ENCODE measurements at places on chromosomes 3 and 15. TPM values are rescaled to one million over a fixed set of nuclear protein-coding genes. Genes with fewer than 3 reads are reported as not detected.

The VGLL3 gene
- 1.2 TPM for polyA plus RNA-seq

The RPL22L1 gene
- polyA plus RNA-seq: 32.6 TPM

The SNTN gene
- polyA plus RNA-seq: not detected

The UPK1B gene
- 0.05 TPM for polyA plus RNA-seq

The CAND2 gene
- 48.8 TPM for polyA plus RNA-seq
